Activated naive CD8-positive, alpha-beta T cell treated with anti-CD3 and anti-CD28 coated beads, Interleukin-2, amount 50 U/mL, for 16 hours (primary cell): ENCODE measurements at places on chromosomes 2 and 18.

DNA sequence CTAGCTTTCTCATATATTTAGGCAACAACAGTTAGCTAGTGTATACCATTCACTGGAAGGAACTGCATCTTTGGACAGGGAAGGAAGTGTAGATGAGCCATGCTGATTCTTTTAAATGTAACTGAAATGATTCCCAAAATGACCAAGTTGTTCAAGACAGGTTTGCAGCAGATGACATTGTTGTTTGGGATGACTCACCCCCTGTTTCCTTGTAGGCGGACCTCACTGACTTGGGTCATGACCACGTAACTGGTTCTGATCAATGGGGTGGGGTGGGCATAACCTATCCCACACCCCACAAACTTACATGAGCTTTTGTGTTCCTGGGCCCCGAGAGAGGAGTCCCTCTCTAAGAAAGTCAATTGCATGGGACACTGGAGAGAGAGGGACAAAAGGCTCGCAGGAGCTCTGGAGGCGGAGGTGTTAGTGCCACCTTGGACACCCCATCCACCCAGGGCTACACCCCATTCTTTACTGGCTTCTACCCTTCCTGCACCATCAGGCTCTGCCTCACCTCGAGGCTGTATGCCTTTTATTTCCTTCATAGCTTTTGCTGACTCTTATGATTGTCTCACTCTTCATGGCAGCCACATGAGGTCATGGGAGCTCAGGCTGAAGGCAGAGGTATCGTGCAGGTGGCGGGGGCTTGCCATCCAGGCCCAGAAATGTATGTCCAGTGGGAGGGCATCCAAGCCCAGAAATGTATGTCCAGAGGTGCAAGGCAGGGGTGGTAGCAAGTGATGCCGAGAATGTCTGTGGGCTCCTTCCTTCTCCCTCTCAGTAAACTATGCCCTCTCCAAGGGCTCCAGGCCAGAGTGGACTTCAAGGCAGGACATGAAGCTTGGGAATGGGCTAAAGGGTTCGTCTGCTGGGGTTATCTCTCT lies 108.0 kb downstream of the TWIST2 start:
- no peak for DNase-seq

DNA sequence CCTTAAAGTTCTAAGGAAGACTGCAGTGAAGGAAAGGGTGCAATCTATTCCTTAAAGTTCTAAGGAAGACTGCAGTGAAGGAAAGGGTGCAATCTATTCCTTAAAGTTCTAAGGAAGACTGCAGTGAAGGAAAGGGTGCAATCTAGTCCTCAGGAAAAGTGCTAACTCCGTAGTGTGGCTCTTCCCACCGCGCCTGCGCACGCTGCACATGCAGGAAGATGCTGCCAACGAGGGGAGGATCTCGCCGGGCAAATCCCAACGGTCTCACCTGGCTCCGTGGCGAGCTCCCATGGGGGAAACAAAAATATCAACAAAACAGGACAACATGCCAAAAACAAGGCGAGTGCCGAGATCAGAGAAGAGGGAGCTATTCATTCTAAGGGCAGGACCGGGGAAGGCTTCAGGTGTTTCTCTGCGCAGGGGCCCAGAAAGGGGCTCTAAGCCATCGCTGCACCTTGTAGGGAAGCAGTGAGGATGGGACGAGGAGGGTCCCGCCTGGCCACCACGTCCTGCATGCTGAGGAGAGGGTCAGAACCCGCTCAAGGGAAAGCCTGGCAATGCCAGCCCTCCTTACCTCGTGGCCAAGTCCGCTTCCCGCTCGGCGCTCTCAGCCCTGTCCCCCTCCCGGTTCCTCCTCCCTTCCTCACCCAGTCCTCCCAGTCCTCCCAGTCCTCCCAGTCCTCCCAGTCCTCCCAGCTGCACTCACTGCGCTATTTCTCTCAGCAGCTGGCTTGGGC lies 24.5 kb downstream of the TIMM21 start:
- no peak for DNase-seq

DNA sequence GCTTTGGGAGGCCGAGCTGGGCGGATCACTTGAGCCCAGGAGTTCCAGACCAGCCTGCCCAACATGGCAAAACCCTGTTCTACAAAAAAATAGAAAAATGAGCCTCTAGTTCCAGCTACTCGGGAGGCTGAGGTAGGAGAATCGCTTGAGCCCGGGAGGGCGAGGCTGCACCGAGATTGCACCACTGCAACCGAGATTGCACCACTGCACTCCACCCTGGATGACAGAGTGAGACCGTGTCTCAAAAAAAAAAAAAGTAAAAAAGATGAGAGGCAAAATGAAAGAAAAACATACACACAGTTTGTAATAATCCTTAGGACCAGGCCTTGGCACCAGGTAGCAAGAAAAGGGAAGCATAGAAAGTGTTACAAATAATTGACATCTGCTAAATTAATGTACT lies 22.0 kb downstream of the RBM43 start:
- DNase-seq, result no peak

DNA sequence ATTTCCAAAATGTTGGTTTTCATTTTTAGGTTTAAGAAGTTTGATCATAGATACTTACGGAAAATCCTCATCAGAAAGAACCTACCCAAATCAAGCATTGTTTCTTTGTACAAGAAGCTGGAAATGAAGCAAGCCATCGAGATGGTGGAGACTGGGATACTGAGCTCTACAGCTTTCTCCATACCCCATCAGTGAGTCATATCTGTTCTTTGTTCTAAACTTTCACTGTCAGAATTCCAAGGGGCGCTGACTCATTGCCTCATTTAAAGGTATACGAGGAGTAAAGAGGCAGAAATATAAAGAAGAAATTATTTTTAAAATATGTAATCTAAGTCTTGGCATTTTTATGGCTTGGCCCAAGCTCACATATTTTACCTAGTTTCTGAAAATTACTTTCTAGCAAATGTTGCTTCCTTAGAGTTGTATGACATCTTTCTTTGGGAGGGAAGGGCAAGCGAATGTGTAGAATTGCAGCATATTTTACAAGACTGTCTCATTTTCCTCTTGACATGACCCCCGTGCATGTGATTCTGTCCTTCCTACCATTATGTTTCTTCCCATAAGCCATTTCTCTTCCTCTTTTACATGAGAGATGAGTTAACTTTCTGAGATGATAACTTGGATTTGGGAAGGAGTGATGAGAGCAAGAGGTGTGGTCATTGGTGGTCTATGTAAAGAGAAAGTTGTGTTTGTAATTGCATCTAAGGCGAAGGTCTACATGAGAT lies 41.2 kb downstream of the SLC9A4 start:
- DNase-seq, result no peak

DNA sequence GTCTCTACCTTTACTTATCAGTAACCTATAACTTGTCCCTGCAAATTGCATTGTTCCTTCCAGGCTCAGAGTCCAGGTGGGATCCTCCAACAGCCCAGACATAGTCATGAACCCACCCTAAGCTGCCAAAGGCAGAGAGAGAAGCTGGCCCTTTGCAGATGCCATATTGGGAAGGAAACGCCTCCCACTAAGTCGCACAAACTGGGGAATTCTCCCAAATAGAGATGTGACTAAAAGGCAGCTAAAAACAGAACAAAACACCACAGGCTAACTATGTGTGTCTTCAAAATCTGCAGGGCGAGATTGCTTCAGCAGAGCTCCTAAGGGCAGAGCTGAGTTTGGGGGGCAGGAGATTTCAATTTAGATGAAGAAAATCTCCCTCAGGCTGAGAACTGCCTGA lies 38.5 kb upstream of the SIGLEC15 start:
- DNase-seq, result no peak

- DNase-seq, result no peak
Measured at GRCh38 chr2:178846458-178846802, 39.2 kb upstream of the TTN start.

- no peak for DNase-seq
Measured at GRCh38 chr2:236552581-236553363, 16.9 kb upstream of the ACKR3 start.

GRCh38 chr2:71888751-71889445 lies 258.8 kb downstream of the CYP26B1 start:
- no peak for DNase-seq

DNA sequence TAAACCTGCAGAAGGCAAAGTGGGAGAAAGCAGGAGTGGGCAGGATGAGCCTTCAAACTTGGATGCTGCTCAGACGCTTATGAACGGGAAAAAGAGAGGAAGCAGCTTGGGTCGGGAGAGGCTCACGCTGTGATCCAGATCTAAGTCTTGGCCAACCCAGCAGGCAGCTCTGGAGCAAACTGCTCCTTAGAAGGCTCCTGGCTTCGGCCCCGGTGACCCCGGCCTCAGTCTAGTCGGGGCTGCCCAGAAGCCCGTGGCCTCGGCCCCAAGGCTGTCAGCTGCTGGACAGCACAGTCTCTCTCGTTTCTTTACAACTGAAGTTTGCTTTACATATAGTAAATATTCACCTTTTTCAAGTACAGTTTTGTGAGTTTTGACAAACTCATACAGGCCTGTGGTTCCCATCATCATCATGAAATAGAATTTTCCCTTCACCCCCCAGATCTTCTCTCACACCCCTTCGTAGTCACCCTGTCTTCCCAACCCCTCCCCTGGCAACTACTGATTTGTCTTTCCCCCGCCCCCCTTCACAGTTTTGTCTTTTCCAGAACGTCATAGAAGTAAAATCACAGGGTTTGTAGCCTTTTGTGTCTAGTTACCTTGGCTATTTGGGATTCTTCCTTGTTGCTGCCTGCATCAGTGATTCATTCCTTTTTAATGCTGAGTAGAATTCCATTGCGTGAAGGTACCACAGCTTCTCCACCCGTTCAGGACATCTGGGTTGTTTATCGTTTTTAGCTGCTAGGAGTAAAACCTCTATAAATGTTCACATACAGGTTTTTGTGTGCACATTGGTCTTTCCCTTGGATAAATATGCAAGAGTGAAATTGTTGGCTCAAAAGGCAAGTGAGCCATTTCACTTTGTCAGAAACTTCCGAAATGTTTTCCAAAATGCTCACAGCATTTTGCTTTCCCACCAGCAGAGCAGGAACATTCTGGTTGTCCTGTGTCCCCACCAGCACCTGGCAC lies 35.1 kb downstream of the MYO7B start:
- no peak for DNase-seq

DNA sequence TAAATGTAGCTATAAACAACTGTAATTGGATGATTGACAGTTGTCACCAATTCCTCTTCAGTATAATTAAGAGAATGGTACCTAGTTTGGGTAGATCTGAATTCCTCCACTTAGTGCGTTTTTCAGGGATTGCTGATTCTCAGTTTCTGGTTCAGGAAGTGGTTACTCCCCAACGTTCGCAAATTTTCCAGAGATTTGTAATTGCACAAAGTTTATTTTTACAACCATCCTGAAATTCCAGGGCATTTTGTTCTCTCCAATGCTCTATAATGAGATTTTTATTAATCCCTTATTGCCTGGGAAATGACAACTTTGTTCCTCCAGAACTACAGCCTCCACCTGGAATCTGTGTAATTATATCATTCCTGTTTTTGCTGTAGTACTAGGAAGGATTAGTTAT lies 710.6 kb upstream of the ZEB2 start:
- no peak for DNase-seq

DNA sequence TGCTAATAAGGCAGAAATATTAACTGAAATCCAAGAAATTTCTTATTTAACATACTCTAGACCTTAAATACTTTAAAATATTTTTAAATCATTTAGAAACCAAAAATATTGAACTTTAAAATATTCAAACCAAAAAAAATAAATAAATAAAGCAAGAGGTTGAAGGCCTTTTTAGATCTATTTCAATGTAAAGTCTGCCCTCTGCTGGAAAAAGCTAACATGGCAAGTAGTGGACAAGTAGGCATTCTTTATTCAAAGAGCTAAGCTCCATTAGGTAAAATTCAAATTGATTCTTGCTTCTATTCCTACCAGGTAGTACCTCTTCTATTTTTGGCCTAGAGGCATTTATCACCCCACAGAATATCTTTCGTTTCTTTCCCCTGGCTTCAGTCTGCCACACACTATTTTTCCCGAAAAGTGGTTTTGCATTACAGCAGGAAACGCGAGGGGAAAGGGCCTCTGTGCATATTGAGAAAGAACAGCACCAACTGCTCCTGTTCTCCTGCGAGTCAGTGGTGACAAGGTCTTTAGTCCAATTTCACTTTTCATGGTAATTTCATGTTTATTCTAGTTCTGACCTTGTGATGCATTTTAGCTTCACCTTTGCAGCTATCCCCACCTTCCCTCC lies 20.4 kb downstream of the IFIH1 start:
- DNase-seq, result peak; percentile 16

GRCh38 chr2:218404351-218405085 lies 4.8 kb downstream of the CTDSP1 start:
- DNase-seq, result no peak

DNA sequence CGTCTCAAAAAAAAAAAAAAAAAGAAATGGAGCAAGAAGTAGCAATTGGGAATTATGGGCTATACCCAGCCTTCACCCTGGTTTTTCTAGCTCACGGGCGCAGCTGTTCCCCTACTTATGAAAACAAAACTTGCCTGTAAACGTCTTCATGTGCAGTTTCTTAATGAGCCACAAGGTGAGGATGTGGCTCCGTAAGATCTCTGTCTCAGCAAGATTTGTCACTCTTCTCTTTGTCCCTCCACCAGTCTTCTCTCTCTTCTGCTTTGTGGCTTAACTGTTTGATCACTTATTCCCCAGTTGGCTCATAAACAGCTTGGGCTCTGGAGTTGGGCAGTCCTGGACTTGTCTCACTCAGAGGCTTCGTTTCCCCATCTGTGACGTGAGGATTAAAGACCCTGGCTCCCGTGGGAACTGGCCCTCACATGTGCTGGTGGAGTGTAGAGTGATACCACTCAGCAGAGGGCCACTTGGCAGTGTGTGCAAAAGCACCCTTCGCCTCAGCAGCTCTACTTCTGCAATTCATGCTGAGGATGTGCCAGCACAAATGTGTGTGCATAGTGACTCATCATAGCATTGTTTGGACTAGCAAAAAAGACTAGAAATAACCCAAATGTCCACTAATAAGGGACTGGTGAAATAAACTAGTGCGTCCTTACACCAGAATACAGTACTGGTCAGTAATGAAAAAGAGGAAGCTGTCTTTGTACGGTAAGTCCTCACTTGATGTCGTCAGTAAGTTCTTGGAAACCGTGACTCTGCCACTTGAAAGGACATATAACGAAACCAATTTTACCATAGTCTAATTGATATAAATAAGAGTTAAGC lies 8.7 kb downstream of the CEP68 start:
- no peak for DNase-seq

GRCh38 chr2:179622112-179622511 lies 239.3 kb downstream of the ZNF385B start:
- no peak for DNase-seq

GRCh38 chr2:212791569-212791968 lies 253.0 kb upstream of the ERBB4 start:
- DNase-seq, result no peak

DNA sequence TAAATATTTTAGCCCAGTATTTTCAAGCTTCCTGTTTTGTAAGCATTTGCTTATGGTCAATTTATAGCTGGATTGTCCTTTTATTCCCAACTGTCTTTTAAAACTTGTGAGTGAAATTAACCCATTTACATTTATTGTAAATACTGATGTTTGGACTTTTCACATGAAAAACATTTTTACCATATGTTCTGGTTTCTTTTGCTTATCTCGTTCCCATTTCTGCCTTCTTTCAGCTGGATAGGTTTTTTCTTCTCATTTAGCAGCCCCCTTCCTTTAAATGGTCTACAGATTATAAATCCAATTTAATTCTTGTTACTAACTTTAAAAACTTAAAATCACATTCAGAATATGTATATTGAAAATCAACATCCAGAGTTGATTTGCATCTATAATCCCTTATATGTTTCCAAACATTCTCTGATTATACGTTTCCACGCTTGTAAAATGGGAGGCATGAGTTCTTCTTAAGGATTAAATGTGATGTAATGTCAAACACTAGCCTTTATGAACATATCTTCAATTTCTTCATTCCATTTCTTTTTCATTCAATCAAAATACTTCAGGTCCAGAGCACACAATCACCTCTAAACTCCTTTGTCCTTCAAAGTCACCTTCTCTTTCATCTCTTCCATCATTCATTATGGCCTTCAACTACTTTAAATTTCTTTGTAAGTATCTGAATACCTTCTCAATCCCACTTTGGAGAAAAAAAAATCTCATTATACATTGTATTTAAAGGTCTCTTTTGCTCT lies 1.1 kb upstream of the KDM3A start:
- DNase-seq, result no peak
